NCI-H510A treated with DMSO at 0.1 percent for 48 hours (cell line): ENCODE measurements at places on chromosomes 2 and 18.

DNA sequence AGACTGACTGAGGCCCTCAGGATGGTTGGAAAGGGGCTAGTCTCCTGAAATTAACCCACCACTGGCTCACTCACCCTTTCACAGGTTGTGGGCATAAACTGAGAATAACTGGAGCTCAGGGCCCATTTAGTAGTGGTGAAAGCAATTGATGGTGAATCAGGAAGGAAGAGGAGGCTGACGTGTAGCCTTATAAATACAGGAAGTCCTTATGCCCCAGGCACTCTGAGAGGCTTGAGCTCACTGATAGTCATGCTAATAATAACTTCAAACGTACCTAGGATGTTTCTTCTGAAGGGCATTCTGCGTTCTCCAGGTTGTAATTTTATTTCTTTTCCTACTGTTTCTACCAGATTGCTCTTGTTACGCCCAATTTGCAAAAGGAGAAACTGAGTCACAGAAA lies 328.4 kb downstream of the CLIP4 start:
- peak; percentile 15 for DNase-seq

DNA sequence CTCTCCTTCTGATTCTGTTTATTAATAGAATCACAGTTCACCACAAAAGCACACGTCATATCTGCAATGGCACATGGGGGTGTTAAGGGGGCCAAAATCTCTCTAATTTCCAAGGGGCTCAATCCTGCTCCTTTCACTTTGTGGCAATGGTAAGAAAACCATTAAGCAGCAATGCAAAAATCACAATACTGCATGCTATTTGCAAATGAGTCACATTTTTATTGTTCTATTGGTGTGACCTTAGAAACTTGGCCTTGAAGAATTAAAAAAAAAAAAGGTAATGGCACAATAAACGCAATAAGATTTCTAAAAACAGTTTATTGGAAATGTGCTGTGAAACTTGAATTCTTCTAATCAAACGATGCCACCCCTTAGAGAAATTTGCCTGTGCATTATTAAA lies 251.5 kb downstream of the ZNF521 start:
- no peak for DNase-seq

GRCh38 chr2:69975853-69976462 lies 14.5 kb upstream of the ASPRV1 start:
- DNase-seq, result no peak

GRCh38 chr2:187769437-187769836 lies 215.2 kb upstream of the TFPI start:
- no peak for DNase-seq

GRCh38 chr2:201218780-201219179 lies 35.8 kb downstream of the CASP10 start:
- no peak for DNase-seq

- no peak for DNase-seq
Observed at GRCh38 chr2:170895023-170895757, 33.9 kb upstream of the GORASP2 start.

DNA sequence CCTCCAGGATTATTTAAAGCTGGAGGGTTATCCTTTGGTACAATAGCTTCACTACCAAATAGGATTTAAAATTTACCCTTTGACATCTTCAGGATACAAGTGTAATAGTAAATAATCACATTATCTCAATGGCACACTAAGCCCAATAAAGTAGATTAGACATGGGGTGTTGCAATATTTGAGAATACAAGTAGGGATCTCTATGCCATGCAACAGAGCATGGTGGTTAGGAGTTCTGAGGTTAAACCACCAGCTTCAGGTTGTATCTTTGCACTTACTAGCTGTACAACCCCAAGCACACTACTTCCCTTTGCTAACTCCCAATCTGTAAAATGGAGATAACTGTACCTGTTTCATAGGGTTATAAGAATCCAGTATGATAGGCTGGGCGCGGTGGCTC lies 6.2 kb downstream of the MBD2 start:
- no peak for DNase-seq

DNA sequence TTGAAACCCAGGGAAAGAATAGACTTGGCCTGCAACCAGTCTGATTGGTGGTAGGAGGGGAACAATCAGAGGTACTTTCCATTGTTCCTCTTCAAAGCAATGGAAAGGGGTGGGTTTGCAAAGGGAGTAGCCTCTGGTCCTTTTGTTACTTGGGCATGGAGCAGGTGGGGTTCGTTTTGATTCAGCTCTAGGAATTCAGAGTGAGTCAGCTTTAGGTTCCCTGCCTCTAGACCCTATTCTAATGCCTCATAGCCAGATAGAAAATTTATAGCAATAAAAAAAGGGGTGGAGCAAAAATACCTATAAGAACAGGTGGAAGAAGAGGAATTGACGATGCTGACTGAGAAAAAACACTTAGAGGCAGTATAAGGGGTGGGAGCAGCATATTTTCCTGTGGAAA lies 636.4 kb downstream of the PLCL1 start:
- no peak for DNase-seq

GRCh38 chr2:30354621-30355020 lies 92.4 kb upstream of the LCLAT1 start:
- DNase-seq, result no peak

GRCh38 chr2:95043300-95044093 lies 18.0 kb downstream of the MAL start:
- DNase-seq, result peak; percentile 3

- no peak for DNase-seq
Observed at GRCh38 chr2:148875387-148876051, 492 bp downstream of the KIF5C start.

GRCh38 chr2:30368258-30368657 lies 78.8 kb upstream of the LCLAT1 start:
- no peak for DNase-seq

- no peak for DNase-seq
Observed at GRCh38 chr2:206533977-206534376, 90.6 kb downstream of the ADAM23 start.

DNA sequence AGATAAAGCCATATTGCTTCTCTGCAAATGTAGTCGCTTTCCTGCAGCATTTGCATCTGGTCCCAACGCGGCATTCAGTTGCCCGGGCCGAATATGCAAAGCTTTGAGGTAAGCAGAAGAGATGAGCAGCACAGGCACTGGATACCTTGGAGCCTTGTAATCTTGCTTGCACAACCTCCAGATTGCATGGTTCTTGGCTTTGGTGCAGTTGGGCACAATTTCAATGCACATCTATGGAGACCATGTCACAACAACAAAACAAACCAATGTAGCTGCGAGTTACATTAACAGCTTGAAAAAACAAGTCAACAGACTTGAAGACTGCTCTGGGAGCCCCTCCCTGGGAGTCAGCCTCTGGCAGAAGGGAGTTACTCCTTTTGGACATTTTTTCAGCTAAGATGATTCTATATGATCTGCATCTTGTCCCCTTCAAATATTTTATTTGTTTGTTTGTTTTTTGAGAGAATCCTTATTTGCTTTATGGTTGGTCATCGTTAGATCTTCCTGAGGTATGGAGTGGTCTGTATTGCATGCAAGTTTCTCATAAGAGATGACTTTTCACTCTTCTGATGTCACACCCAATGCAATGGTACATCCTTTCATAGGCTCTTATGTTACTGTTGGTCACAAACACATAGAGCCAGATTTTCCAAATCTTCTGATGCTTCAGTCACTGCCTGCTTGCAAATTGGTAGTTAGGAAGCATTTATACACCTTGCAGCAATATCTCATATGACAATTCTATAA lies 113.5 kb downstream of the EFEMP1 start:
- no peak for DNase-seq

- no peak for DNase-seq
Observed at GRCh38 chr2:44789446-44789845, 152.1 kb upstream of the SIX3 start.

- no peak for DNase-seq
Observed at GRCh38 chr2:217186668-217187159, 326.9 kb upstream of the TNP1 start.

- no peak for DNase-seq
Observed at GRCh38 chr2:214492608-214493007, 81.8 kb downstream of the VWC2L start.

GRCh38 chr2:241852116-241852980 lies 6.3 kb downstream of the PDCD1 start:
- no peak for DNase-seq

DNA sequence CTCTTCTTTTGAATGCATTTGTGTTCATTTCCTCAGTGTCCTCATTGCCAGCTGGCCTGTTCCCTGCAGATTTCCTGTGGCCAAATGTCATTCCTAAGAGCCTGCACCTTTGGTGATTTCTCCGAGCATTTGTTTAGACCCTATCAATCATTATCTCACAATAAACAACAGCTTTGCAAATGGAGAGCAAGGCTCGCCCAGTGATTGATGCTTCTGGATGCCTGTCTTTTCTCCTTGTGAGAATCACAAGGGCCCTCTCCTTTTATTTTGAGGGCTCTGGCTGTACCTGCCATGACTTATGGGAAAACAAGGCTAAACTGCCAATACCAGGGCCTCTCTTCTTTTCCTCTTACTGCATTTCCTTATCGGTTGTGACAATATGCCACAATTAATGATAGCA lies 1454.4 kb upstream of the CELF4 start:
- peak; percentile 54 for DNase-seq

- no peak for DNase-seq
Observed at GRCh38 chr2:171436307-171436706, 2.3 kb downstream of the DCAF17 start.

DNA sequence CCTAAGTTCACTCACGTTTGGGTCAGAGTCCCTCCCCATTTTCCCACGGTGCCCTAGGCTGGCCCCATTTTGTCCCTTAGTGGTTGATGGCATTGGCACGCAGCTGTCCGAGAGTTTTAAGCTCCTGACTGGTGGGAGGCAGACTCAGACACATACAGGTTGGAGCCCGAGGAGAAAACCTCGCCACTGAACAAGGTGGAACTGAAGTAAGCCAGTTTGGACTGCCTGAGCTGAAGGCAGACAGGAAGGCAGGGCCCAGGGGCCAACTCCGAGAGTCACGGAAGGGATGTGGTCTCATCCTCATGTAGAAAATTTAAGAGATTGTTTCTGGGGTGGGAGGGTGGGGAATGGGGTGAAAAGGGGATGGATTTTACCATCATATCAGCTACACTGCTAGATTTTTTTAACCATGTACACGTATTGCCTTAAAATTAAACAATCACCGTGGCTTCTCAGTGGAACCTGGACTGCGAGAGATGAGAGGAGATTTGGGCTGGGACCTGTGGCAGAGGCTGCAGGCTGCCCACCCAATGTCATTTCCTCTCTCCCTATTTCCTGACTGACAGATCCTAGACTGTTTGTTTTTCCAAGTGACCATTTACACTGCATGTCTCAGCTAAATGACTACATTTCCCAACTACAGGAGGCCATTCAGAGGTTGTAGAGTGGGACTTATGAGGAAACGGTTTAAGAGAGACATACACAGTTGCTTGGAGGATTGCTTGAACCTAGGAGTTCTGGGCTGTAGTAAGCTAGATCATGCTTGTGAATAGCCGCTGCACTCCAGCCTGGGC lies 19.4 kb upstream of the NMUR1 start:
- DNase-seq, result no peak
